ENCODE measurements at places on chromosomes 5 and 9. TPM values are rescaled to one million over a fixed set of nuclear protein-coding genes. Genes with fewer than 3 reads are reported as not detected.

ARHGEF28 gene
- total RNA-seq, result 15.1 TPM

DNA sequence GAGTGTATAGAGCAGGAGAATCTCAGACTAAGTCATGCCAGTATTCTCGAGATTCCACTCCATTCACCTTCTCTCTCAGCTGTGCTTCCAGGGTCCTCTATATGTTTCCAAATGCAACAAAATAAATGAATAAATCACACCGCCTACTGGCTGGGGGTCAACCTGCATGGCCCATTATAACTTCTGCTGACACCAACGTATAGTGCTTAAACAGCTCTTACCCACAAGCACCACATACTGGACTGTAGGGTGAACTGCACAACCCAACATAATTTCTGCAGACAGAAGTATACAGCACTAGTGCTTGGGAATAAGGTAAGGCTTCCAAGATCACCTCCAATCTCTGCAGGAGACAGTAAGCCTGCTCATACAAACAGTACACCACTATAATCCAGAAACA is 33.1 kb upstream of the HTR4 start:
- no peak for DNase-seq

- no peak for DNase-seq
Measured at GRCh38 chr5:160082614-160083500, 36.4 kb downstream of the PWWP2A start.

GRCh38 chr5:144142139-144142823 is 28.2 kb downstream of the YIPF5 start:
- DNase-seq, result no peak

DNA sequence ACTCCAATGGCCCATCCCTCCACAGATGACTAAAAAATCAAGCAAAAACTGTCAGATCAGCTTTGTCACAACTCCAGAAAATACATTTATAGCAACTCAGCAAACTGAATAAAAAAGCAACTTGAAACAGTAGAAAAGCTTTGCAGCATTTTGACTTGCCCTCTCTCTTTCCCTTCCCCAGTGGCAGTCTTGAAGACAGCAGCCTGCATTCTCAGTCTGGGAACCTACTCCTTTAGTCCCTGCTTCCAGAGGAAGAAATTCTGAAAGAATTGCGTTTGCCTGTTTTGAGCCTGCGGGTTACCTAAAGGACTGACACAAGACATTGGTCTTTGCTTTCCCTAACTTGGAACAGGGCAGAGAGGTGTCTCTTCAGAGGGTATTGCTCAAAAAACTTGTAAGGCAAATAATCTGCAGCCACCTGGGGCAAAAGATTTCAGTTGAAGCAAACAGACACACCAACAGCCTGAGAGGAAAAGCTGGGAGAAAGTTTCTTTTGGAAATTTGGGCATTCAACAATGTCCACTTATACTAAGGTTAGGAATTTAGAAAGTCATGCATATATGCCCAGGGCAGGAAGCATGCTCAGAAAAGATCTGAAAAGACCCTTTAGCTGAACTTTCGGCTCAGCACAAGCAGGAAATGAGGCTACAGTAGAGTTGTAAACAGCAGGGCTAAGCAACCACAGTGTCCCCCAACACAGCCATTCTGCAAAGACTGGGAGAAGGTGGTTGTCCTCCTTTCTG is 15.2 kb upstream of the SLC35D2 start:
- DNase-seq, result no peak

CAMK2A gene
- not detected for total RNA-seq

DNA sequence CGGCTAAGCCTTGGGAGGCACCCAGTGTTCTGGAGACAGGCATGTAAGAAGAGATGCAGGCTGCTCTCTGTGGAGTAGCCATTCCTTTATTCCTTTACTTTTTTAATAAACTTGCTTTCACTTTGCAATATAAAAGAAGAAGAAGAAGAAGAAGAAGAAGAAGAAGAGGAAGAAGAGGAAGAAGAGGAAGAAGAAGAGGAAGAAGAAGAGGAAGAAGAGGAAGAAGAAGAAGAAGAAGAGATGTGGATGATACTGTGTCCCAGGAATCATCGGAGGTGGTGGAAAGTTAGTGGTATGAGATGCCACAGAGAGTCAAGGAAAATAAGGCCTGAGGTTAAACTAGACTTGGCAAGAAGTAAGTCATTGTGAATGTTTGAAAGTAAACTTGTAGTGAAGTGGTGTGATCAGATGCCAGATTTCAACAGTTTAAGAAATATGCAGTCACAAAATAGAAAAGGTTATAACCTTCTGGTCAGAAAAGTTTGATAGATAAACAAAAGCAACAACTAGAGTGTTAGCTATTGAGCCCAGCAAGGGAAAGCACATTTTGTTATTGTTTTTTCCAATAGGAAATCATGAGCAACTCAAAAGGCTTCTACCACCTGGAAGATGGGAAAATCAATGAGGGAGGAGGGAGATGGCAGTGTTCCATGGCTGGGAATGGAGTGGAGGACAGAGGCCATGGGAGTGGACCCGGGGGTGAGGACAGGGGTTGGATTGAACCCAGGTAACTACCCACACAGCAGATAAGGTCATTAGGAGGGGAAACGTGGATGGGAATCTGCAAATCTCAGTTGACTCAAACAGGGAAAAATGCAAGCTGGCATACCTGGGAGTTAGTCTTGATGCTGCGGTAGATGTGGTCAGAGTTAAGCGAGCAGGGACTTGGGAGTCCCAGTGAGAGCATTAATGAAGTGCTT is 16.8 kb downstream of the AOPEP start:
- no peak for DNase-seq

ALDH1A1 gene
- 43.9 TPM for total RNA-seq
